Activated CD4-positive, alpha-beta T cell treated with anti-CD3 and anti-CD28 coated beads for 36 hours (primary cell): ENCODE measurements at places on chromosomes 4 and X.

GRCh38 chr4:24655326-24655725 is 71.0 kb upstream of the DHX15 start:
- DNase-seq: no peak

DNA sequence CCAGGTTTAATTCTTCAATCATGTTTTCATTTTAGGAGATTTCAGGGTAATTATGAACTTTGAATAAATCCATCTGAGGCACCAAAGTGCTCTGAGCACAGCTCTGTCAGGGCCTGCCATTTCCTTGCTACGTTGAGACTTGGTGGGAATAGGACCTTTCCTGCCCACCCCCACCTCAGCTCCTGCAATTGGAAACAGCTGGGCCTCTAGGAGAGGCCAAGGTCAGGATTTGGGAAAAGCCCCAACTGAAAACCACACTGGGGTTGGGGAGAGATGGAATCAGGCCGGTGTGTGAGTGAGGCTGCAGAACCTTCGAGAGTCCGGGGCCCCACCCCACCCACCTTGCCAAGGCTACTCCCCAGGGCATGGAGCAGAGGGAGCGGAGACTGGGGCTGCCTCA is 212.7 kb upstream of the BCOR start:
- no peak for DNase-seq

DNA sequence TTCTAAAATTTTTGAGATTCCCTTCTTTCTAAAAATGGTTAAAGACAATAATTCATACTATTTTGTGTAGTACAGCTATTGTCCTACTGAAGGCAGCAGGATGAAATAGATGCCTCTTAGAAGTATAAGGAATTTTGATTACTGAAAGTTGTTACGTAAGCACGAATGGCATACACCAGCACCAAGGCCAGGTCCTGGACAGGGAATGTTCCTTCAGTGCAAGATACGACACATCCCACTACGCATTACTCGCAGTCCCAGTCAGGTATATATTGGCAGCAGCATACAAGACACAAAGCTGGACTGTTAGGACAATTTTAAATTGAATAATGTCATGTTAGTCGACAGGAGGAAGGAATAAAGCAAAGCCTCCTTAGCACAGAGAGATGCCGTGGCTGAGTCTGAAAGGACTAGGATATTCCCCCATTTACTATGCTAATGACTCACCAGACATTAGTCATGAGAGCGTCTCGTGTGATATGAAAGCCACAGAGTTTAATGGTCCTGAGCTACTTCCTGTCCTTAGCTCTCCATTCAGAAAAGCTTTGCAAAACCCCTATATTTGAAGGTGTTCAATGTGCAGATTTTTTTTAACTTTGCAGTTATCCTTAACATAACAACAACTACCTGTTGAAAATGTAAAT is 504.3 kb downstream of the FAM133A start:
- DNase-seq: no peak

DNA sequence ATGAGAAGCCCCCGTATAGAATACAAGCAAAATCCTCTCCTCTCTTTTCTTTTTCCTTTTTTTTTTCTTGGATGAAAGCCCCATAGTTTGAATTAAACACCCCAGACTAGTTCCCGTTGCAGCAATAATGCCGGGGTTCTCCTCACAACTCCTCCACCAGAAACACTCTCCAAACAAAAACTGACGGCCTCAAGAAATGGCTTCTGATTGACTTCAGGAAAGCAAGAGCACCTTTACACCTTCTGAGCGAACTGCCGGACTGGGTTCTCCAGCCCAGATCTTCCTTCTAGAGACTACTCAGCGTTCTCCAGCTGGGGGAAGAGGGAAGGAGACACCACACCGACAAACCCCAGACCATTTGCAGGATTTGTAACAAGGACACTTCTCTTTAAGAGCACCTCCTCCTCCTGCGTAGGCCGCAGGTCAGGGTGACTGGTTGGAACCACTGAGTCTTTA is 4.0 kb downstream of the HAND2 start:
- DNase-seq: no peak

DNA sequence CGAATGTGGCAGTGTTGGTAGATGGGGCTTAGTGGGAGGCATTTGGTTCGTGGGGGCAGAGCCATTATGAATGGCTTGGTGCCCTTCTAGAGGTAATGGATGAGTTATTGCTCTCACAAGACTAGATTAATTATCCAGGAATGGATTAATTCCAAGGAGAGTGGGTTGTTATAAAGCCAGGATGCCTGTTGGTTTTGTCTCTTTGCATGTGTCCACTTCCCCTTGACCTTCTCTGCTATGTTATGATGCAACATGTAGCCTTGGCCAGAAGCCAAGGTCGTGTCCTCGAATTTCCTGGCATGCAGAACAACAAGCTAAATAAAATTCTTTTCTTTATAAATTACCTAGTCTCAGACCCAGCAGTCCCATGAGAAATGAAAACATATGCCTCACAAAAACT is 111.2 kb upstream of the PLS3 start:
- DNase-seq: no peak

GRCh38 chr4:19317377-19317776 is 934.3 kb upstream of the SLIT2 start:
- no peak for DNase-seq

DNA sequence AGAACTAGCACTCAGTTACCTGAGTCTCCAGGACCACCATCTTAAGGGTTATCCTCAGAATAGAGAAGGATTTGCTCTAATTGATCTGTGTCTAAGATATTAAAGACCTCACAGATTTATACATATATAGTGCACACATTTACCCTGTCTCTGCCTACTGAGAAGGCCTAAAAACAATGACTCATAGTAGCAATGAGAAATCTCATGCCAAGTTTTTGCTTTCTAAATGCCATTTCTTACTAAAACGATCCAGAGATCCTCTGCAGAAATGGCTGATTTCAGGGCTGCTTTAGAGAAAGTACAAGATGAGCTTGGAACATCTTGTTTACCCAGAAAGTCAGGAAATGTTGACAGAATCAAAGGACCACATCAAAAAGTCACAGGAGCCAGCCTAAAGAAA is 79.1 kb upstream of the INPP4B start:
- DNase-seq: no peak

GRCh38 chrX:48976086-48976485 is 4.4 kb upstream of the KCND1 start:
- no peak for DNase-seq

DNA sequence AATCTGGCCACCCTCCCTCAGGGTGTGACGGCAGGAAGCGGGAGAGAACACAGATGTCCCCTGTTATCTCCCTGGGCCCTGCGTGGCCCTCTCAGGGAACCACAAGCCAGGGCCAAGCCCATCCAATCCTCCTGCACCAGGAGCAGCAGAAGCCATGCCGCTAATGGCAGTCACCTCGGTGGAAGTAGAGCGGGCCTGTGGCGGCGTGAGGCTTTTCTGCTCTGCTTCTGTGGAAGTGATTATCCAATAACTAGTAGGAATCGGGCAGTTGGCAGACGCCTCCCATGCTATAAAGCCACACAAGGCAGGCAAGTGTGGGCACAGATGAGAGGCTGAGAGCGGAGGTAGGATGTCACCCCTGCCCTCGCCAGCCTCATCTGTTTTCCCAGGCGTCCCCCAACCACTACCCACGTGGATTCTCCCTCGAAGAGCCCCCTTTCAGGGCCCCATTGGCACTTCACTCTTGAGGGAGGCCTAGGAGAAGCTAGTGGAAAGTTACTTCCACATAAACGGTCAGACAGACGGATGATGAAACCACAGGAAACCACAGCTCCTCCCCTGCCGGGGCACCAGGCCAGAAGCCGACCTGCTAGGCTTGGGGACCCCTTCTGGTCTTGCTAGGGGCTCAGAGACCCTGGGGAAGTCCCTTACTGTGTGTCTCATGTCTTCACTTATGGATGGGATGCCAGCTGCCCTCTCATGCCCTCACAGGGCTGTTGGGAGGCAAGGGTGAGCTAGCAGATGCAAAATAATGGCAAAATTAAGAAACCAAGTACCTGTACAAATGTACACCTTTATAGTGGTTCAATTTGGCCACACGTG is 18.8 kb upstream of the TMSB4X start:
- peak; percentile 80 for DNase-seq

DNA sequence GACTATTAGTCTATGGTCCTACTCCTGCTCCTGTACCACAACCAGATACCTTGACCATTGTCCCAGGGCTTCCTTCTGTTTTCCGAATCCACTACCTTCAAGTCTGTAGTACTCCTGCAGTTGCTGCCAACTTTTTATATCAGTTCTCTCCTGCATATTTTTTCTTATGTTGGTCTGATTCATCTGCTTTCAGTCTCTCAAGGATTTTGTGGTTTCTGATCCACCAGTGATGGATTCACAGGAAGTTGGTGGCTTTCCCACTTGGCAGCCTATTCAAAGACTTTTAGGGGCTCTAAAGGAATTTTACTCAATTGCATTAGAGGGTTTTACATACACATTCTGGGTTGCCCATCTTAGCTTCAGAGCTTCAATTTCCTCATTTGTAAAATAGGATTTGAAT is 23.6 kb downstream of the KIF4A start:
- DNase-seq: no peak

GRCh38 chr4:112173593-112174558 is 28.6 kb downstream of the FAM241A start:
- no peak for DNase-seq

DNA sequence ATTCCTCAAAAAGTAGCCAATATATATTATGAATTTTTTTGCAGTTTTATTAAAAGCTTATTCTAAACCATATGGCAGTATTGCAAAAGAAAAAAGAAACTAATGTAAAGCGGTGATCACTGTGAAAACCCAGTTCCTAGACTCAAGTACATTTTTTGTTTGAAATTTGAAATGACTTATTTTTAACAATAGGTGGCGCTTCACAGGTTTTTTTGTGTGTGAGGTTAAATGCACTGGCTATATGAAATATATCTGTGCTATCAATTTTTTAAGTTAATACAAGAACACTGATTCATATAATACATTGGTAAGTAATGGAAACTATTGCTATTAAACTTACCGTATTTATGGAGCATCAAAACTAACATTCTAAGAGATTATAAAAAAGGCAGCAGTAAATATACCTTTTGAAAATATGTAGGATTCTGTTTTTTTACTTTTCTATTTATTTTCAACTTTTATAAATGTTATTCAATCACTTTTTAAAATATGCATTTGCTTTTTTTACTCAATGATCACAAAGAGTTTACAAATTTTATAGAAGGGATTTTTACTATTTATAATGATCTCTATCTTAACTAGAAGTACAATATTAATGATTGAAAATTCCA is 5.6 kb upstream of the SPRY1 start:
- DNase-seq: no peak

GRCh38 chrX:30217465-30217864 is 2.1 kb downstream of the MAGEB2 start:
- no peak for DNase-seq

GRCh38 chr4:94927696-94928095 is 169.9 kb downstream of the BMPR1B start:
- DNase-seq: no peak

GRCh38 chrX:119482481-119483480 is 14.5 kb downstream of the SLC25A5 start:
- peak; percentile 82 for DNase-seq

DNA sequence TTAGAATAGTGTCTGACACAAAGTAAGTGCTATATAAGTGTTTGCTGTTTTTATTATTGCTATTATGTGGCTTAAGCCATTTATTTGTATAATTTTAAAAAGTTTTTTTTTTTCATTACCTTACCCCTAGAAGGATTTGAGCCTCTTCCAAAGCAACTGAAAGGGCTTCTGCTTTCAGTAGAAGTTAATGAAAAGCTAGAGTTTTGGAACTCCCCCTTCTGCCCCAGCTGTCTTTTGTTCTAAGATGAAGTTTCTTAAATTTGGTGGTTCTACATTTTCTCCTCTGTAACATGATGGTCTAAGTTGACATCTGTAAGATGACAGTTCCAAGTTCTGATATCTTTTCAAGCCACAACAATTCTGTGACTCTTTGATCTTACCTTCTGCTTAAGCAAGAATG is 30.3 kb downstream of the FHIP1A start:
- no peak for DNase-seq

GRCh38 chrX:38636949-38637819 is 75.8 kb downstream of the TSPAN7 start:
- no peak for DNase-seq

GRCh38 chr4:80619070-80619674 is 283.6 kb downstream of the CFAP299 start:
- DNase-seq: no peak

DNA sequence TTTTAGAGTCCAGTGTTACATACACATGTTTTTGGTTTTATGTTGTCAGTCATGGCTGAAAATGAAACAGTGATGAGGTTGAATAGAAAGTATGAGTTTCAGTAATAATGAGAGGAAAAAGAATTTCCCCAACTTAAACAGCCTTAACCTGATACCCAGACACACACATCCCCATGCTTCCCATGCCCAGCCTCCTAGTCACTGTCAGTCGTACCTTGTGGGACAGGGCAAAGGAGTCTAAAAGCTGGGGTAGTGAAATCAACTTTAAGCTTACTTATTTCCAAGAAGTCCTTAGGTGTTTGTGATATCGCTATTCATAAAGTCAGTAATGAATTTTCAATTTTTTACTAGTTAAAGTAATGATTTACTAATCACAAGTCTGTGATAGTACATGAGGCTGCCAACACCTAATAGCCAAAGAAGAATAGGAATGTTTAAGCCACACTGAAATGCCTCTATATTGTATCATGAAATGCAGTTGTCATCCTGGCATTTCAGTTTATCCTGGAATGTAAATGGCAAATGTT is 24.3 kb upstream of the GPR34 start:
- peak; percentile 28 for DNase-seq

DNA sequence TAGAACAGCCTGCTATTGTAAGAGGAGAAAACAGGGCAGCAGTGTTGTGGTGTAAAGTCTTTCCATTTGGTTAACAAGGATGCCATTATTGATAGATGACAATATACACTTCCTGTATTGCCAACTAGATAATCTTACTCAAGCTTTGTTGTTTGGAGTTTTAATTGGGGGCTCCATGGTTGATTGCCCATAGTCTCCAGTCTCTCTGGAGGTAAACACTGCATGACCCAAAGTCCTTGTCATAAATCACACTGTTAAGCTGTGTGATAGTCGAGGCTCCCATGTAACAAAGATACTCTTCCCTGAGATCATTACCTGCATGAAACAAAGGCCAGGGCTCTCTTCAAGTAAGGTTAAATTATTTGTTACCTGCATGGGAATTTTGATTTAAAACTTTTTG is 394.6 kb downstream of the C4orf33 start:
- no peak for DNase-seq

- no peak for DNase-seq
Measured at GRCh38 chrX:109346491-109346890, 135.4 kb downstream of the GUCY2F start.

- no peak for DNase-seq
Measured at GRCh38 chr4:57080781-57081650, 29.2 kb downstream of the IGFBP7 start.

DNA sequence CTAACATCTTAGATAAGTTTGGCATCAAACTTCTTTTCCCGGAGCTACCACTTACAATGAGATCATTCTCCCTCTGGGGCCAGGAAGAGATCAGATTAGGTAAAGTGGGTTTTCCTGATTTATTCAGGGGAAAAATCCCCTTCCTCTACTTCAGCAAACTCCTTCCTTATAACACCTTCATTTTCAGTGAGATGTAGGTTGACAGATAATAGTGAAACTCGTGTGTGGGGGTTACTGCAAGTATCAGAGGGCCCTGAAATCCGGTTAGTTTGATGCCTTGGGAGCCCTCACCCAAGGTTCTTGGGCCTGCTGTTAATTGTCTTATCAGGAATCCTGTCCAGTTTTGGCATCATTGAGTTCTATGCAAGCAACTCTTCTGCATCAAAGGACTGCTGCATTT is 10.8 kb downstream of the FTHL17 start:
- DNase-seq: peak; percentile 5
